ENCODE measurements at places on chromosomes 5 and 9. TPM values are rescaled to one million over a fixed set of nuclear protein-coding genes. Genes with fewer than 3 reads are reported as not detected.

The IFNA2 gene
- polyA plus RNA-seq, result not detected

DNA sequence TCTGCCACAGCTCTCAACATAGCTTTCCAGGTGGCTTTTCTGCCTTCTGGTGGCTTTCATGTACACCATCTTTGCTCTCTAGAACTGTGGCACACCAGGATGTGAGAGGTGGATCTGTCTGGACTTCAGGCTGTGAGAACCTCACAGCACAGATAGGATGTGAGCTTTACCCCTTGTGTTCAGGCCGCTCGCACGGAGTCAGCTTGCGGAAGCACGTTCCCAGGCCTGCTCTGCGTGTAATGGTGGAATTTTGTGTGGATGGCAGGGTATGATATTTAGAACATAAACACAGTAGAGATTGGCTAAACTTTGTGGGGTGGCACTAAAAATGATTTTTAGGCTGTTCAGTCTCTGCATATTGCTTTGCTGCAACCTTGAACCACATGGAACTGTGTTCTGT is 250.5 kb downstream of the FANCC start:
- DNase-seq, result no peak

DNA sequence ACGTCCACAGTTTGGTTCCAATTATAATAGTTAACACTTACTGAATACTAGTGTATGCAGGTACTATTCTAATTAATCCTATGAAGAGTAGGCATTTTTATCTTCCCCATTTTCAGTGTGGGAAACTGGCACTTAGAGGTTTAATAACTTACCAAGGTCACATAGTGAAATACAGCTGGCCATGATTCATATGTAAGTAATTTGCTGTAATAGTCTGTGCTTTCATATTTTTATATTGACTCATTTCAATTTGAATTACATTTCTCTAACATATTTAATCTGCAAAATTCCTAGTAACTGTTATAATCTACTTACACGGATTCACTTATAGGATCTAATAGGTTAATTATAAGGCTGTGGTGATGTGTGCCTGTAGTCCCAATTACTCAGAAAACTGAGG is 19.4 kb downstream of the CCNH start:
- no peak for DNase-seq

GRCh38 chr9:134385915-134386314 is 59.7 kb downstream of the RXRA start:
- no peak for DNase-seq

DNA sequence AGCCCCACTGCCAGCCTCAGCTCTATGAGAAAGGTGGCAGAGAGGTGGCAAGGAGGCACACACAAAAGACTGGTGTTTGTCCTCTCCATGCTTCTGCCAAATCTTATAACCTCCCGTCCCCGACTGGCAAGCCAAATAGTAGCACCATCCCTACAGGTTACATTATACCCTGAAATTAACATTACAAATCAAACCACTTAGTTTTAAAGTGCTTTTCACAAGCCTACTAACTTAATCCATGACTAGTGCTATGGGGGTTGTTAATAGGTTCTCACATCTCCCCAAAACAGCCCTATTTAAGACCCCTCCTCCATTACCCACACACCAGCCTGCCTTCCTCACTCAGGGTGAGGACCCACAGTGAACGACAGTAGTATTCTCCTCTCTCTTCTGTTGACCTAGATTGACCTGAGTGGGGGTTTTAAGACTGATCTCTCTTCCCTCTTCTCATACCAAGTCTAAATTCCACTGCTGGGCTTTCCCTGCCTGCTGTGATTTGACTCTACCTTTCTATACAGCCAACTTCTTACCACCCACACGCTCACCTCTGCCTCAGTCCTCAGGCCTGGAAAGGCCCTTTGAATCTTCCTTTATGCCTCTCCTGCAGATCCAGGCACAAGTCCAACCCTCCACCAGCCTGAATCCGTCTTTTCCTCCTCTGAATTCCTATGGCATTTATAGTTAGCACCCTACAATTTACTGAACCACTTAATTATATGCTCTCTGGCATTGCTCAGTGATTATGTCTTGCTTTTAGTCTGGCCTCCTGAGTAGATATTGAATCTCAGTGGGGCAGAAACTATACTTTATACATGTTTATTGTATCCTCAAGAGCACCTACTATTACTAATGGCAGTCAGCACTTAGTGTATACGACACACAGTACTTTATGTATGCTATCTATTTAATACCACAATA is 116.1 kb downstream of the TMEM174 start:
- no peak for DNase-seq

All from cardiac muscle cell (in vitro differentiated cells and primary cell).